ENCODE measurements at places on chromosomes 11 and 22. TPM values are rescaled to one million over a fixed set of nuclear protein-coding genes. Genes with fewer than 3 reads are reported as not detected.

Gene CRYAB
- 20.7 TPM for total RNA-seq

Gene OR6T1
- not detected for total RNA-seq

Gene YAP1
- 59.6 TPM for total RNA-seq

Gene CHEK1
- total RNA-seq: 32.4 TPM

Gene CXCR5
- 0.03 TPM for total RNA-seq

Measured in A549 treated with dexamethasone at 1 μM for 4 hours (cell line).